ENCODE measurements at places on chromosomes 2 and 18. TPM values are rescaled to one million over a fixed set of nuclear protein-coding genes. Genes with fewer than 3 reads are reported as not detected.

GRCh38 chr2:70443726-70444125 is 109.9 kb downstream of the TGFA start:
- DNase-seq: no peak

ARMC9 gene
- polyA plus RNA-seq: 1.1 TPM

DNA sequence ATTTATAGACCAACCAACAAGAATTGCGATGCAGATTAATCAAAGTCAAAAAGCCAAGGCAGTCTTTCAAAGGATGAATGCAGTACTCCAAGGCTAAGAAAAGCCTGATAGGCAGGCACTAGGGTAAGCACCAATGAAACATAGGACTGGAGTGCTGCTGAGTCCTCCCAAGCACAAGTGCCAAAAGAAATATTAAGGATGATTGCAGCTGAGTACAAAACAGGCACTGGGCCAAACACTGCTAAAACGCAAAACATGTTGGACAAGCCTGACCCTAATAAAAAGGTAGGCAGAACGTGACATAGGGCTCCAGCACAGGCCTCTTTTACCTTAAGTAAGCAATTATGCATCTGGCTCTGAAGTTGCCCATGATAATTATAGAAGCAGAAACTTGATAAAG is 160.1 kb upstream of the LRP1B start:
- DNase-seq: no peak

DNA sequence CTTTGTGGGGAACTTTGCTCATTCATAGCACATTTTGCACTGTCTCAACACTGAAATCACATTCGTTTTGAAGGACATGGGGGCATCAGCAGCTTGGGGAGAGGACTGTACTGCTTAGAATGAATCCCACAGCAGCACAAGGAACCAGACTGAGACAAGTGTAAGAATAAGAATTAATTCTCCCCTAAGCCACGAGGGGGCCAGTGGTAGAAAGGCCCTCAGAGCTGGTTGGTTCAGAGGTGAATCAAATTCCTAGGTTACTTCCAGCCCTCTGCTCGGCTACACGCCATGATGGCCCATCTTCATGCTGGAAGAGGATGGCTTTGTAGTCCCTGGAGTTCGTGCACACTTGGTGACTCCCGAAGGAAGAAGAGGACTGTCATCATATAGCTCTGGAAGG is 12.0 kb upstream of the MC5R start:
- no peak for DNase-seq

GRCh38 chr2:85188852-85189251 is 55.7 kb downstream of the TCF7L1 start:
- DNase-seq: no peak

GRCh38 chr2:37829202-37829601 is 95.9 kb upstream of the RMDN2 start:
- DNase-seq: no peak

- DNase-seq: no peak
Measured at GRCh38 chr18:69128978-69129377, 271.7 kb upstream of the DOK6 start.

REG3G gene
- polyA plus RNA-seq: not detected

- peak; percentile 6 for DNase-seq
Measured at GRCh38 chr18:23230686-23231085, 95.4 kb downstream of the CABLES1 start.

- no peak for DNase-seq
Measured at GRCh38 chr18:25736516-25736915, 353.9 kb downstream of the SS18 start.

CAPN14 gene
- polyA plus RNA-seq: not detected

DNA sequence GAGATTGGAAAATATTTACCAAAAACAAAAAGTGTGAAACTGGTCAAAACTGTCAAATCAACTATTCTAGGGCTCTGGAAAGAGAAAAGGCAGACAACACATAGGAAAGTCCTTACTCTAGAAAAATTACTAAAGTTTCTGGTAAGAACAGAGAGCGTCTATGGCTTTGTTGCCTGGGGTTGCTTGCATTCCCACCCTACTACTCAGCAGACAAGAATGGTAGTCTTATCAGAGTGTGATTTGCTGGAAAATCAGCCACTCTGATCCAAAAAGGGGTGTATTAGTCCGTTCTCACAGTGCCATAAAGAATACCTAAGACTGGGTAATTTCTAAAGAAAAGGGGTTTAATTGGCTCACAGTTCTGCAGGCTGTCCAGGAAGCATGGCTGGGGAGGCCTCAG is 50.3 kb upstream of the CDH20 start:
- DNase-seq: no peak

SULT1C4 gene
- polyA plus RNA-seq: not detected

DOK6 gene
- polyA plus RNA-seq: 0.17 TPM

SKOR2 gene
- polyA plus RNA-seq: not detected

DNA sequence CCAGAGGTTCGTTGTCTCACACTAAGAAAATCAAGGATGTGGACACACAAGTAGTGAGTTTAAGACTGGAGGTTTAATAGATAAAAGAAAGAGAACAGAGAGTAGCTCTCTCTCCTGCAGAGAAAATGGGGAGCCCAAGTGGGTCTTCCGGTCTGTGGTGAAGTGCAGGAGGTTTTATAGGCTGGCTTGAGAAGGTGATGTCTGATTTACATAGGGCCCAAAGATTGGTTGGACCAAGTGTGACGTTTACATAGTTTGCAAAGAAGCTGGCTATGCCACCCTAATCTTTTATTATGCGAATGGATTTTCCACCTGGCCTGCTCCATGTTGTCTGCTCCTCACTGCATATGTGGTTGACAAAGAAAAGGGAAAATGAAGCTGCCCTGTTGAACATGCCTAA is 430.4 kb upstream of the TRIB2 start:
- no peak for DNase-seq

- no peak for DNase-seq
Measured at GRCh38 chr2:119282996-119283511, 59.4 kb downstream of the STEAP3 start.

GDF7 gene
- polyA plus RNA-seq: not detected
